ENCODE measurements at places on chromosomes 1 and 21. TPM values are rescaled to one million over a fixed set of nuclear protein-coding genes. Genes with fewer than 3 reads are reported as not detected.

Gene CACNA1S
- not detected for total RNA-seq

Gene CLCNKB
- not detected for total RNA-seq

Gene CNN3
- total RNA-seq = 12.8 TPM

Gene S100A7A
- not detected for total RNA-seq

Gene SLC30A10
- total RNA-seq = not detected

Gene UMODL1
- not detected for total RNA-seq

Gene COL8A2
- 0.83 TPM for total RNA-seq

Gene CD247
- 224 TPM for total RNA-seq

Gene PKN2
- 18.1 TPM for total RNA-seq

Gene OPTC
- total RNA-seq = not detected

Gene ADAM30
- total RNA-seq = not detected

Gene C1orf53
- total RNA-seq = 0.96 TPM
